GM20000 (cell line): ENCODE measurements at places on chromosomes 3 and 15.

DNA sequence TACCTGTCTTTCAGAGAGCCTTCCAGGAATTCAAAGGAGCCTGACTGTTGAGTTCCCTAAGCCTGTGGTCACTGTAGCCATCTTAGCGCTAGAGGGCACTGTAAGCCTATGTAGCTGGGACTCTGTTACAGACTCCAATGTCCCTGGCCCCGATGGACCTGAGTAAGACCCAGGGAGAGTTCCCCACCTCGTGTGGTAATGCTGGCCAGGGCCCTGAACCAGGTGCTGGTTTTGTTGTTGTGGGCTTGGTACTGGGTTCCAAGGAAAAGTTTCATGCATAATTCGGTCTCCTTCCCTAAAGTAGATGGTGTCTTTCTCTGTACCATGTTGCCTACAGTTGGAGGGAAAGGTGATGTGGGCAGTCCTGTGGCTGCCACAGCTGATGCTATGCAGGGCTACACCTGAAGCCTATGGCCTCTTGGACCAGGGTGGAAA, 32.4 kb downstream of the CDAN1 start:
- DNase-seq: peak; percentile 64

DNA sequence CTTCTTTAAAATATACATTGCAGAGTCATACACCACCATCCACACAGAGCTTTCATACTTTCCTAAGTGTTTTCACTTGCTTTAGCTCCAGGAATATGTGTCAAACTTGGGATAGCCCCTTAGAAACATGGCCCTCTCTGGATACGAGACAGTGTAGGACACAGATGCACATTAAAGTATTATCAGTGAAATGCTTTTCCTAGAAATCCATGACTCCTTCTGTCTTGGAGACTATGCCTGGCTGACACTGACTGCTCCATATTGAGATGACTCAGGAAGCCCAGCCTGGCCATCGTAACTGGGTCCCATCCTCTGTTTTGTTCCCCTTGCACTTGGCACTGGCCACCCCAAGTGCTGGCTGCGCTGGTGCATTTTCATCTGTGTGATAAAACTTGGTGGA, 204.8 kb downstream of the PDZRN3 start:
- DNase-seq: no peak

GRCh38 chr3:102237838-102238237, 197.0 kb upstream of the ZPLD1 start:
- no peak for DNase-seq

DNA sequence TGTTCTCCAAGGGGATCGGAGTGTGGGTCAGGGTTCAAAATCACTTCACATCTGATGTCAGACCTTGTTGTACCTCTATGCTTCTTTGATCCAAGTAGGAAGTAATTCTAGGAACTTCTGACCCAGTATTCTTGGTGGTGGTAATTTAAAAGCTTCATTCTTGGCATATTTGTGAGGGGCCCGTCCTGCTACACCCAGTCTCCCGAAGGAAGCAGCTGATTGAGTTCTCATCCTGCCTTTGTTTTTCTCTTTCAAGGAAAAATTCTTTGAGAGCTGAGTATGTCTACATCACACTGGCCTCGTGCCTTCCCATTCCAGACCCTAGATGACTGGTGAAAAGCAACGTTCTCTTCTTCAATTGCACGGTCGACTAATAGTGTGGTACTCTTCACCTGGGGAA, 234.4 kb upstream of the TPRG1 start:
- DNase-seq: no peak

GRCh38 chr3:4629095-4630007, 136.2 kb downstream of the ITPR1 start:
- no peak for DNase-seq

GRCh38 chr15:42679285-42680141, 57.4 kb downstream of the CDAN1 start:
- DNase-seq: no peak

GRCh38 chr3:50609071-50609762, 2.4 kb downstream of the CISH start:
- no peak for DNase-seq

DNA sequence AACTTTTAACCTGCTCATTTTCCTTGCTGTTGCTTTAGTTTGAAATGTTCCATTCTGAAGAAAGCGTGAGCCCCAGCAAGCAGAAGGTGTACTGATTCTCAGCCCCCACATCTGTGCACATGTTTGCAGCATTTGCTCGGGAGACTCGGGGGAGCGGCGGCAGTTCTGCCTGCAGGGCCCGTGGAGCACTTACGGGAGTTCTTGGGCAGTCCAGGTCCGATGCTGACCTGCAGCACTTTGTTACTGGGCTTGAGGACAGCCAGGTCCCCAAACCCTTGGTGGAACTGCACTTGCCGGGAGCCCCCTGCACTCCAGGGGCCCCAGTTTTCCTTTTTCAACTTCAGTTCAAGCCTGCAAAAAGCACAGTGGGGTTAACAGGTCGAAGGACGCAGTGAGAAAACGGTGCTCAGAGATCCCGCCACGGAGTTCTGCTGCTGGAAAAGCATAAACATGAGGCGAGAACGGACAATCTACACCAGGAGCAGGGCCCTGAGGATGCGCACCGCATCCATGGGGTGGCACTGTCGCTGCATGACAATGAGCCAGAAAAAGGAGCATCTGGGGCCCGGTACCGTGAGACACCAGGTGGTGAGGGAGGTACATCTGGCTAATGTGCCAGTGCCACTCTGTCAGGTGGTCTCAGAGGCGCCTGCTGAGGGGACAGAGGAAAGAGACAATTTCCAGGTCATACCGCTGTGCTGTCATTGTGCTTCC, 45.6 kb upstream of the LDHAL6B start:
- no peak for DNase-seq
